ENCODE measurements at places on chromosomes 4 and X. TPM values are rescaled to one million over a fixed set of nuclear protein-coding genes. Genes with fewer than 3 reads are reported as not detected.

DNA sequence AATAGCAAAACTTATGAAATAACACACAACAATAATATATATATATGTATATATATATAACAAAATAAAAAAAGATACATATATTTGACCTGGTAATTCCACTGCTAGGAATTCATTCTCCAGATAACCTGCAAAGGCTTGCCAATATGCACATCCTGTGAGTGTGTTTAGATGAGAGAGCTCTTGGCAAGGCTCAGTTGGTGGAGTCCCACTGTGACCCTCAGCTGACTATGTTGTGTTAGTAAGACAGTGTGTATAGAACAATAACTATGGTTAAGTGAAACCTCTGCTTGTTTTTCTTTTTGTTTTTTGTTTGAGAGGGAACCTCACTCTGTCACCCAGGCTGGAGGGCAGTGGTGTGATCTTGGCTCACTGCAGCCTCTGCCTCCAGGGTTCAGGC is 39.5 kb upstream of the RBMX start:
- no peak for DNase-seq
- H3K27ac ChIP-seq = no peak overlapping the region
- H3K4me1 ChIP-seq = no peaks in the 10 kb centered on the region
- H3K36me3 ChIP-seq = no peaks in the 10 kb centered on the region
- no peak overlapping the region for H3K4me3 ChIP-seq

DNA sequence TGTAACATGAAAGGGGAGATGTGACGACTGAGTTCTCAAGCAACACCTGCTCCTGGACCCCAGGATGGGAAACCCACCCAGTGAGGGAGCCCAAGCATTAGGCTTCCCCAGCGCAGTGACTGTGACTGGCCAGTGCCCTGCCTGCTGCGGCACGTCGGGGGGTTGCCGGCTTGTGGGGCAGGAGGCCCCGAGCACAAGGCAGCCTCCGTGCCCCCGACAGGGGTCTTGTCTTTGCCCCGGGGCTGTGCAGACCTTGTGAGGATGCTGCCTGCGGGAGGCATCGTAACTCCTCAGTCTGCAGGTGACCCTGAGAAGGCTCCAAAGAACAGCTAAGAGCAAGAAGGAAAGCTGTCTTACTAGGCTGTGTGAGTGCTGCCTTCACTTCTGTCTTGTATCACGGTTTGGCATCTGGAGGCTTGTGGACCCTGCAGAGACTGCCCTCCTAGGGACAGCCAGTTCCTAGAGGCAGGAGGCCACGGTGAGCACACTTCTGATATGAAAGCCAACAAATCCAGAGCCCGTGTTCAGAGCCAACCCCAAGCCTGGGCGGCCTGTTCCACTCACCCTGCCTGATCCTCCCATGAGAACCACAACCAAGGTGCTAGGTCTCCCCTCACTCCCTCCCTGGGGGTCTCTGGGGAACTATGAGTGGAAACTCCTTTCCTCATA is 47.7 kb downstream of the FGFRL1 start:
- H3K4me3 ChIP-seq = no peak overlapping the region
- H3K27ac ChIP-seq = no peak overlapping the region
- peaks cover 11% of the 10 kb centered on the region for H3K4me1 ChIP-seq
- no peak for DNase-seq

- H3K4me3 ChIP-seq = no peak overlapping the region
- H3K4me1 ChIP-seq = no peaks in the 10 kb centered on the region
- no peak overlapping the region for H3K27ac ChIP-seq
- H3K27me3 ChIP-seq = no peaks in the 10 kb centered on the region
- DNase-seq = no peak
Observed at GRCh38 chr4:185734214-185734613, 77.8 kb downstream of the SORBS2 start.

The LRIT3 gene
- total RNA-seq = 0.66 TPM

DNA sequence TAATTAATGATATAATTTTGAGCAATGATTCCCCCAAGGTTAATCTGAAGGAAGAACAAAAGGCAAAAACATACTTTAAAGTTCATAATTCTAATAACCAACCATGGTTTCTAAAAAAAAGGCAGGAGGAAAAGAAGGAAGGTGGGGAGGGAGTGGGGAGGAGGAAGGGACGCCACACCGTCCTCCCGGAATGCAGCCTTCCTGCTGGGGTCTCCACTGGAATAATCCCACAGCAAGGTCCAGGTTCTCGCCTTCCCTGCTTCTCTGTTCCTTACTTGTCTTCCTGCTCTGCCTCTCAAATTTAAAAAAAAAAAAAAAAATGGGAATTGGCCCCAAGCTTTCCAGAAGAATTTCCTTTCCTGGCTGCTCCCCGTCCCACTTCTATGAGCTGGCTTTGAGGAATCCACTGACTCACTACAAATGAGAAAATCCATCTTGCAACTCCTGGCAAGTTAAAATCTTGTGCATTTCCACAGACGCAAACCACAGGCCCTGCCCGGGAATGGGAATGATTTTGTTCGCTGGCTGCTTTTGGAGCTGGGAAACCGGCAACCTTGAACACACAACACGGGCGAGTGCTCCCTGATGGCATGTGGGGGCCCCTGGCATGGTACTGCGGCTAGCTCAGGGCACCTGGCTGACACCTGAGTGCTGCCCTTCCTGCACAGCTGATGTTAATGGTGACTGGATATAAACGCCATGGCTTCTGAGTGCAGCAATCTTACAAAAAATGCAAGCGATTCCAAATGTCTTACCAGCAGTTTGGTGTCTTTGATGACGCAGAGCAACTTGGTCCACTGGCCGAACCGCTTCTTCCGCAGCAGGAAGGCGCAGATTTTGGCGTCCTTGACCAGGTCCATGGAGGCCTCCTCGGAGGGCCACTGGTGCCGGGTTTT is 97.0 kb downstream of the AFAP1 start:
- no peaks in the 10 kb centered on the region for H3K36me3 ChIP-seq
- no peaks in the 10 kb centered on the region for H3K4me1 ChIP-seq
- DNase-seq = peak; percentile 69
- H3K27me3 ChIP-seq = no peaks in the 10 kb centered on the region

DNA sequence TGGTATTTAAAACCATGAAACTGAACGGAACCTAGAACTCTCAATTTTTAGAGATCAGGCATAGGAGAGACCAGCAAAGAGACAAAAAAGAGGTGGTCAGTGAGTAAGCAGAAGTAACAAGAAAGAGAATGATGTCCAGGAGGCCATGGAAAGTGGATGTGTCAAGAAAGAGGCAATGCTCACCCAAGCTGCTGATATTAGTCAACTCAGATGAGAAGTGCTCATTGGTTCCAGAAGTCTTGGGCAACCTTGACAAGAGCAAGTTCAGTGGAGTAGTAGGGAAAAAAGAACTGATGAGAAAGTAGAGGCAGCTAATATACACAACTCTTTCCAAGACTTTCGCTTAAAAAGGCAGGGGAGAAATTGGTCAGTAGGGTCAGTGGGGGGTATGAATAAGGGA is 23.0 kb upstream of the CCDC149 start:
- H3K27me3 ChIP-seq = no peaks in the 10 kb centered on the region
- no peak overlapping the region for H3K27ac ChIP-seq
- no peaks in the 10 kb centered on the region for H3K36me3 ChIP-seq
- DNase-seq = no peak

GRCh38 chr4:110637408-110638088 is 14.7 kb upstream of the PITX2 start:
- DNase-seq = no peak
- peaks cover under 1% of the 10 kb centered on the region for H3K4me1 ChIP-seq
- H3K4me3 ChIP-seq = peak overlapping the region; percentile 62
- H3K27me3 ChIP-seq = peaks cover 98% of the 10 kb centered on the region

DNA sequence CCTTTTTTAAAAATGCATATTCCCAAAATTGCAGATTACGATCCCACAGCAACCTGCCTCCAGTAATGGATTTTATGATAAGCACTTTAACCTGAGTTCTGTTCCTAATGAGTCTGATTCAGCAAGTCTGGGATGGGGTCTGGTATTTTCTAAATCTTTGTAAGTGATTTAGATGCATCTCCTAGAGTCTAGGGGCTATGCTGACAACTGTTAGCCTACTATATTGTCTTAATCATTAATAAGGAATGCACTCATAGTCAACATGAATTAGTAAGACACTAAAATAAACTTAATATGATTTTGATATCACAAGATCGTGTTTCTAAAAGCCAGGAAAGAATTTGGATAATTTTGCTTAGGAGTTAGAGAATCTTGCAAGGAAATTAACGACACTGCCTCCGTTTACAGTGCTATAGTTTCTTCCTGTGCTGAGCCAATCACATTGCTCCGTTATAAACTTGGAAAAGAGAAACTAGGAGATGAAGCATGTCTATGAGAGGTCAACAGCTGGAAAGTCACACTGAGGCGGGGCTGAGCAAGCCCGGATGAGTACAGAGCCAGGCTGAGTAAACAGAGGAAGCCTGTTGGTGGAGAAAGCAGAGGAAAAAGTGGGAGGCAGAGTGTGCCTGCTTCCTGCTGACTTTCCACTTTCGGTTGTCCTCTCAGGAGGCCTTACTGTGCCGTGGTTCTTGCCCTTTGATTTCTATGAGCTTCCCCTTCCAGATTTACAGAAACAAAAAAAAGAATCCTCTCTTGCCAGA is 5.4 kb downstream of the SCARB2 start:
- DNase-seq = peak; percentile 63
- peak overlapping the region; percentile 20 for H3K4me3 ChIP-seq
- peaks cover 37% of the 10 kb centered on the region for H3K4me1 ChIP-seq
- peak overlapping the region; percentile 92 for H3K27ac ChIP-seq
- no peaks in the 10 kb centered on the region for H3K36me3 ChIP-seq

The ODAPH gene
- not detected for total RNA-seq
